Pancreas (tissue), 10 donors: ENCODE measurements at places on chromosomes 1 and 21.
A peak's percentile ranks its signal among the peaks of the same experiment; 100 is the strongest.

DNA sequence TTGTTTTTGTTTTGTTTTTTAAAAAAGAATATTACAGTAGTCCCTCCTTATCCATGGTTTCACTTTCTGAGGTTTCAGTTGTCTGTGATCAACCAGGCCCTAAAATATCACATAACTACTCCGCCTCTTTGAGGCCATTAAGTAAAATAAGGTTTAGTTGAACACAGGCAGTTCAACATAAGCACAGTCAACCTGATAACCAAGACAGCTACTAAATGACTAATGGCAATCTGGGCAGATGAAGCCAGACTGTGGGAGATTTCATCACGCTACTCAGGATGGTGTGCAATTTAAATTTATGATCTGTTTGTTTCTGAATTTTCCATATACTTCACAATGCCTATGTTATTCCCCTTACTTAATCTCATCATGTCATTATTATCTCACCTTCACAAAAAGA lies 30.1 kb downstream of the LDLRAD1 start:
- no peak for DNase-seq

- DNase-seq: no peak
Measured at GRCh38 chr1:152029929-152030211, 6.9 kb downstream of the S100A11 start.

DNA sequence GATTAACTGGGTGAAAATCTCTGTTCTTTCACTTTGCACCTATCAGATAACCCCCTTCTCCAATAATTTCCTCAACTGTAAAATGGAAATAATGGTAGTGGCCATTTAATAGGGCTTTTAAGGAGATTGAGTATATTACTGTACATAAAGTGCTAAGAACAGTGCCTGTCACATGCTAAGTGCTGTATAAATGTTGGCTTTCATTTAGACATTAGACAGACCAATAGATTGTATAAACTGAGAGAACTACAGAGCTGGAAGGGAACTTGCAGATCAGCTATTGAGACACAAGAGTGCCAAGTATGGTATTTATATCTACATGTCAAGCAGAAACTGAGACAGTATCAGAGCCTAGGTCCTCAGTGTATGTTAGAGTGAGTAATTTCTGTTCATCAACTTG lies 934.7 kb downstream of the PLA2G4A start:
- no peak for DNase-seq

- no peak for DNase-seq
Measured at GRCh38 chr1:186738926-186739325, 58.7 kb upstream of the PTGS2 start.

- DNase-seq: no peak
Measured at GRCh38 chr1:227317523-227318015, 723 bp downstream of the CDC42BPA start.

- DNase-seq: no peak
Measured at GRCh38 chr1:43358121-43358745, 548 bp upstream of the CDC20 start.

GRCh38 chr1:207748737-207749528 lies 2.9 kb upstream of the CD46 start:
- no peak for DNase-seq

- DNase-seq: no peak
Measured at GRCh38 chr1:230332061-230332460, 94.1 kb downstream of the PGBD5 start.

DNA sequence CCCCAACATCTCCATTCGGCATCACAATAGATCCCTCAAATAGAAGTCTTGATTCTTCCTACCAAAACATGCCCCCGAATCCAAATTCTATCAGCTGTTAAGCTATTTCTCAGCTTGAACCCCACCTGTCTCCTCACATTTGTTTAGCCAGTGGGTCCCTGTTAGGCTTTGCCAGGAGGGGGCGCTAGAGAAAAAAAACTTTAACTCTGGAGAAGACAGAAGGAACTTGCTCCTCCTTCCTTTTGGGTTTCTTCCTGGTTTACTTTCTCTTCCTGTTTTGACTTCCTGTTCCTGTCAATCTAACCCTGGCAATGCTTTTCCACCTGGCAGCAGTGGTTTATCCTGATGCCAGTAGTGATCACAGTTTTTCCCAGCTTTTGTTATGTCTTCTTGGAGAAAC lies 95.6 kb upstream of the KCNK1 start:
- no peak for DNase-seq

GRCh38 chr1:42941640-42942330 lies 16.9 kb downstream of the SLC2A1 start:
- DNase-seq: peak; percentile 75

GRCh38 chr1:27045973-27046558 lies 33.4 kb upstream of the TENT5B start:
- peak; percentile 85 for DNase-seq
